NCI-H1092 treated with DMSO at 0.1 percent for 48 hours (cell line): ENCODE measurements at places on chromosomes 13 and 19.

DNA sequence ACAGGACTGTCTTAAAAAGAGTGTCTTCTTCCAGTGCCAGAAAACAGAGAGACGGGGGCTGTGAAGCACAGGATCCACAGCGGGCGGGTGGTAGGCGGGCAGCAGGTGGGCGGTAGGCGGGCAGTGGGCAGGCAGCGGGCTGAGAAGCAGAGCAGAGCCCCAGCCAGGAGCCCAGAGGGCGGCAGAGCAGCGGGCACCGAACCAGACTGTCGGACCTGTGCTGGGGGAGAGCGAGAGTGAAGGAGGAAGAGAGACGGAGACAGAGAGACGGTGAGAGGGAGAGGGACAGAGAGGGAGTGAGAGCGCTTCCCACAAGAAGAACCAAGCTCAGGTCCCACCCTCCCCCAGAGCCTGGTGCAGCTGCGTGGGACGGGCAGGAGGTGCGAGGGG lies 30.3 kb downstream of the RASA3 start:
- no peak for DNase-seq

- DNase-seq = no peak
Measured at GRCh38 chr19:13729859-13730258, 34.5 kb upstream of the MRI1 start.

- no peak for DNase-seq
Measured at GRCh38 chr13:91072486-91072885, 275.0 kb upstream of the MIR17HG start.

GRCh38 chr13:111944171-111944583 lies 122.8 kb upstream of the SOX1 start:
- no peak for DNase-seq

GRCh38 chr13:83216479-83217245 lies 665.6 kb downstream of the SLITRK1 start:
- DNase-seq = no peak

- no peak for DNase-seq
Measured at GRCh38 chr13:111611651-111612050, 291.2 kb downstream of the TEX29 start.

DNA sequence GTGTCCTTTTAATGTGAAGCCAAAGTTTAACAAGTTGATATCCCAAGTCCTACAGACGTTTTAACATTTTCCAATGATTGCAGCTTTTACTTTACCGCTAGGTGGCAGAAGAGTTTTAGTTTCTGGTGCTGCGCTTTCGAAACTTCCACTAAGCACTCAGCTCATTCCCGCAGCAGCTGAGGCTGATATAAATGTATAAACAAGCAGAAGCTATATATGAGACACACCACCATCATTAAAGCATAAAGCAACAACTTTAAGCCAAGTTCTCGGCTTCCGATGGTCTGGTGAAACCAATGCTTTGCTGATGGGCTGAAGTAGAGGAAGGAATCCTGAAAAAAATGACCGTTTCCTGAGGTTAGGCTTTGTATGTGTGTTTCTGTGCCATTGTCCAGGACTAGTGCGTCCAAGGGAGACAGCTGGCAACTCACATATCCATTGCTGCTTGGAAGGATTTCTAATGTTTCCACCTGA lies 753.9 kb downstream of the OLFM4 start:
- peak; percentile 90 for DNase-seq

- no peak for DNase-seq
Measured at GRCh38 chr13:44622708-44623107, 46.6 kb upstream of the TSC22D1 start.

DNA sequence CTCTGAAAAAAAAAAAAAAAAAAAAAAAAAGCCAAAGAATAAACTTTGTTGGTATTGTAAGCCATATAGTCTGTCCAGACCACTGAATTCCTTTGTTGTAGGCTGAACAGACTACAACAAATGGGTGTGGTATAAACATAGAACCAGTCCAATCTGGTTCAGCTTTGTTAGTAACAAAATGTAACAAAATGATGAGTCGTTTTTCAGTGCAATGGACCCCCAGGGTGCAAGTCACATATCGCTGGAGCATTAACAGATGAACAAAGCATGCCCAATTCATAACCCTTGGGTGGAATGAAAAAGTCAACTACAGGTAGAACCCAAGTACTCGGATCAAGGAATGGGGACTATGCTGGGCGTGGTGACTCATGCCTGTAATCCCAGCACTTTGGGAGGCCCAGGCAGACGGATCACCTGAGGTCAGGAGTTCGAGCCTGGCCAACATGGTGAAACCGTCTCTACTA lies 13.6 kb upstream of the FCHO1 start:
- DNase-seq = no peak

- DNase-seq = no peak
Measured at GRCh38 chr19:16915135-16915534, 26.3 kb downstream of the F2RL3 start.

DNA sequence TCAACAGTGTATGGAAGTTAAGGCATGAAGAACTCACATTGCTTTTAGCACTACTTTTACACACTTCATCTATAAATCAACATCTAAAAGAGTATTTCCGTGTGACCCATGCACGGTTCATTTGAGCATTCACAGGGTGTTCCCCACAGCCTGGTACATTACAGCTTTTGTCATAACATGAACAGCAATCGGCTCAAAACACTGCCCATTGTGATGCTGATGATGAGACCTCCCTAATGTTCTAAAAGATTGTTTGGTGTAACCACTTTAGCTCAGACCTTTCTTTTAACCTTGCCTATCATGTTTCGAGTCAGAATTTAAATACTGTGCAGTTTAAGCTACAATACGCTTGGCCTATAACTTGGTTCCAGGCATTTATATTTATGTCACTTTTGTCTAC lies 4.1 kb upstream of the KLF5 start:
- no peak for DNase-seq

DNA sequence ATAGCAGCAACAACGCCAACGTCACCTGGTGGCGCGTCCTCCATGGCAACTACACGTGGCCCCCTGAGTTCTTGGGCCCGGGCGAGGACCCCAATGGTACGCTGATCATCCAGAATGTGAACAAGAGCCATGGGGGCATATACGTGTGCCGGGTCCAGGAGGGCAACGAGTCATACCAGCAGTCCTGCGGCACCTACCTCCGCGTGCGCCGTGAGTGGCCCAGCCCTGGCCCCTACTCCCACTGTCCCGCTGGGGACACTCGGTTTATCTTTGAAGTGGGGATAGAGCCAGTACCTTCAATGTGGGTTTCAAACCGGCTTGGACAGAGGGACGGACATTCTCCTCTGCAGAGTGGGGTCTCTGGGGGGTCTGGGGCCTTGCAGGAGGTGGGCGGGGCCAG lies 2.0 kb downstream of the CD79A start:
- DNase-seq = no peak

- no peak for DNase-seq
Measured at GRCh38 chr13:36332986-36333385, 13.2 kb downstream of the SPART start.

DNA sequence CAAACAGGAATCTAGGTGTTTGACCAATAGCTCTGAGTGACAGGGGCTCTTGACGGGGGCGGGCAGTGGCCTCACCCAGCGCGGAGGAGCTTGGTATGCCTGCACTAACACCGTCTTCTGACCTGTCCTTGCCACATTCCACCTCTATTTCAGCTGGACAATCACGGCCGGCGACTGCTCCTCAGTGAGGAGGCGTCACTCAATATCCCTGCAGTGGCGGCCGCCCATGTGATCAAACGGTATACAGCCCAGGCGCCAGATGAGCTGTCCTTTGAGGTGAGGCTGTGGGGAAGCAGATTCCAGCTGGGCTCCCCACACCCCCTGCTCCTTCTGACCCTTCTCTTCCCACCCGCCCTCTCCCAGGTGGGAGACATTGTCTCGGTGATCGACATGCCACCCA lies 4.7 kb downstream of the ARHGAP33 start:
- no peak for DNase-seq

- no peak for DNase-seq
Measured at GRCh38 chr19:6677883-6678689, 8.1 kb upstream of the TNFSF14 start.

- DNase-seq = no peak
Measured at GRCh38 chr13:113367771-113368170, 3.8 kb upstream of the GRTP1 start.

- no peak for DNase-seq
Measured at GRCh38 chr19:41096353-41096752, 8.1 kb downstream of the CYP2A13 start.

DNA sequence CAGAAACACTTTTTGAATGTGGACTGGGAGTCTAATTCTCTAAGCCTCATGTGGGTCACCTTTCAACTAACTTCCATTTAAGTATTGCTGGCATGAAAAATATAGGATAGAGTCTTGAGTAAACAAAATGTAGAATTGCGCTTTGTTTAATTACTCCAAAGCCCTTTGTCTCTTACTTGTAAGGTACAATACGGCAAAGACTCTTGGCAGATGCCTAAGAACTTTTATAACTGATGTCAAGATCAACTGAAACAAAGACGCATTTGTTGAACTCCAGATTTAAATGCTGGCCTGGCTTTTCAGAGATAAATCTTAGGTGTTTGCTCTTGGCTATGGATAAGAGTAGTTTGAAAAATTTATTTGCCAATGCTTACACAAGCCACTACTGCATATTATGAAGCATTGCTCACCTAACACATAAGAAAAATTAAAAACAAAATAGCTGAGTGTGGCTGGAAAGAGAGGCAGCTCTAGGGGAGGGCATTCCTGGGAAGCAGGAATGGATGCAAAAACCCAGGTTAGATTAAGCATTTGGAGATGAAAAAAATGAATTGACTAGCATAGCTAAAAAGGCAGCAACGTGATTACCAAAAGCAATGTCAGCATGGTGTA lies 107.3 kb upstream of the STARD13 start:
- no peak for DNase-seq

DNA sequence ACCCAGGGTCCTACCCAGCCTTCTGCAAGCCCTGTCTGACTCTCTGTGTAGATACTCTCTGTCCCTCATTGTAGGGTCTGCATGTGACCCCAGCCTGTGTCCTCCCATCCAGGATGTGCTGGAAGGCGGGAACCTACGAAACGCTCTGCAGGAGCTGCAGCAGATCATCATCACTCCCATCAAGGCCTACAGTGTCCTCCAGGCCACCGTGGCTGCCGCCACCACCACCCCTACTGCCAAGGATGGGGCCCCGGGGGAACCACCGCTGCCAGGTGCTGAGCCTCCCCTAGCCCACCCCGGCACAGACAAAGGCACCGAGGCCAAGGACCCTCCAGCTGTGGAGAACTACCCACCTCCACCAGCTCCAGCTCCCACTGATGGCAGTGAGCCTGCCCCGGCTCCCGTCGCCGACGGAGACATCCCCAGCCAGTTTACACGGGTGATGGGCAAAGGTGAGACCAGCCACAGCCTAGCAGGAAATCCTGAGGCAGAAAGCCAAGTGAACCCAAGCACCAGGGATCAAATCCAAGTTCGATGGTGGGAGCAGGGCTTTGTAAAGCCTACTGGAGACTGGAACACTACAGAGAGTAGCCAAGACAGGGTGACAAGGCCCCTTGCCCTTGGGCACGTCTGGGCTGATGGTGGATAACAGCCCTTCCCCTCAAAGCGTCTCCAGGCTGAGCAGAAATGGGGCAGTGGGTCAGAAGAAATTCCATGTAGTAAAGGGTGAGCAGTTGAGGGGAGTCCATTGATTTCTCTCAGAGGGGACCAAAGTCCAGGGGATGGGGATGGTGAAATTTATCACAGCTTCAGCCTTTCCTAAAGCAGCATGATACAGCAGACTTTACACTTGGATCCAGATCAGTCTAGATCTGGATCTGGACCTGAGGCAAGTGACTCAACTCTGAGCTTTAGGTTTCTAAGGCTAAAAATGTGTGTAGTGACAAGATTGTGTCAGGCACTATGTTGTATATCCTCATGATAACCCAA lies 13.2 kb downstream of the PAF1 start:
- no peak for DNase-seq

GRCh38 chr19:44692379-44692721 lies 6.6 kb upstream of the CEACAM16 start:
- DNase-seq = no peak

GRCh38 chr13:106048386-106048785 lies 487.1 kb downstream of the EFNB2 start:
- DNase-seq = no peak

DNA sequence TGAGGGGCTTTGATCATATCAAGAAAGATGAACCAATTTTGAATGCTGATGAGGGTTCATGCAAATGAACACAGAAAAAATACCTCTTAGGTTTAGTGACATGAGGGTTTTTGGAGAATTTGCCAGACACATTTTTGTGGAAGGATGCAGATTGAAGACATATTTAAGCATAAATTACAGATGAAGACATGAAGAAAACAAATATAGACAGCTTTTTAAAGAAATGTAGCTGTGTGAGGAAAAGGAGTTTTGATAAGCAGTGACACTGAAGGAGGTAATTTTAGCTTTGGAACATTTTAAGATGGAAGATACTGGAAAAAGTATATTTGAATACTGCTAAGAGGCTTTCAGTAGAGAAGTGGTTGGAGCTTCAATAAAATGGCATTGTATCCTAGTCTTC lies 810.8 kb upstream of the GPC6 start:
- DNase-seq = no peak

- DNase-seq = no peak
Measured at GRCh38 chr13:19072543-19072942, 109.1 kb downstream of the TUBA3C start.

DNA sequence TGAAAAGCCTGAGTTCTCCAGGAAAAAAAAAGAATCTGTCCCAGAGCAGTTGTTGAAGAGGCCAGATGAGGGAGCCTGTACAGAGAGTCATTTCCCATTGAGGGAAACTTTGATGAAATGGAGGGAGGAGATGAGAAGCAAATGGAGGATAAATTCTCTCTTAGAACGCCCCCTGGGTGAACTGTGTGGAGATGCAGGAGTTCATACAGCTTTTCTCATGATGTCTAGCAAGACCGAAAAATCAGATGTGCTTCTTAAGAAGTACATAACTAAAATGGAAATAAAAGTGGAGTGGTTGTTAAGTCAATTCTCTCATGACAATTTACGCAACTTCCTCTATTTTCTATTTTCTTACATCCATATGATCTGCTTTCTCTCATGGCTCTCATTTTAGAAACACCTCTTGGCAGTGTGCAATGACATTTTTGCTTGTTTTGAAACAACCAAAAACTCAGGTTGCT lies 1263.1 kb downstream of the PCDH9 start:
- DNase-seq = no peak

DNA sequence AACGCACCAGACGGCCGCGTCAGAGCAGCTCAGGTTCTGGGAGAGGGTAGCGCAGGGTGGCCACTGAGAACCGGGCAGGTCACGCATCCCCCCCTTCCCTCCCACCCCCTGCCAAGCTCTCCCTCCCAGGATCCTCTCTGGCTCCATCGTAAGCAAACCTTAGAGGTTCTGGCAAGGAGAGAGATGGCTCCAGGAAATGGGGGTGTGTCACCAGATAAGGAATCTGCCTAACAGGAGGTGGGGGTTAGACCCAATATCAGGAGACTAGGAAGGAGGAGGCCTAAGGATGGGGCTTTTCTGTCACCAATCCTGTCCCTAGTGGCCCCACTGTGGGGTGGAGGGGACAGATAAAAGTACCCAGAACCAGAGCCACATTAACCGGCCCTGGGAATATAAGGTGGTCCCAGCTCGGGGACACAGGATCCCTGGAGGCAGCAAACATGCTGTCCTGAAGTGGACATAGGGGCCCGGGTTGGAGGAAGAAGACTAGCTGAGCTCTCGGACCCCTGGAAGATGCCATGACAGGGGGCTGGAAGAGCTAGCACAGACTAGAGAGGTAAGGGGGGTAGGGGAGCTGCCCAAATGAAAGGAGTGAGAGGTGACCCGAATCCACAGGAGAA lies 1.9 kb downstream of the PPP1R12C start:
- DNase-seq = no peak

GRCh38 chr13:60869941-60870613 lies 473.1 kb downstream of the TDRD3 start:
- DNase-seq = no peak

GRCh38 chr13:90652036-90652435 lies 695.5 kb upstream of the MIR17HG start:
- no peak for DNase-seq
